ENCODE measurements at places on chromosomes 1 and 21.
A peak's percentile ranks its signal among the peaks of the same experiment; 100 is the strongest.

DNA sequence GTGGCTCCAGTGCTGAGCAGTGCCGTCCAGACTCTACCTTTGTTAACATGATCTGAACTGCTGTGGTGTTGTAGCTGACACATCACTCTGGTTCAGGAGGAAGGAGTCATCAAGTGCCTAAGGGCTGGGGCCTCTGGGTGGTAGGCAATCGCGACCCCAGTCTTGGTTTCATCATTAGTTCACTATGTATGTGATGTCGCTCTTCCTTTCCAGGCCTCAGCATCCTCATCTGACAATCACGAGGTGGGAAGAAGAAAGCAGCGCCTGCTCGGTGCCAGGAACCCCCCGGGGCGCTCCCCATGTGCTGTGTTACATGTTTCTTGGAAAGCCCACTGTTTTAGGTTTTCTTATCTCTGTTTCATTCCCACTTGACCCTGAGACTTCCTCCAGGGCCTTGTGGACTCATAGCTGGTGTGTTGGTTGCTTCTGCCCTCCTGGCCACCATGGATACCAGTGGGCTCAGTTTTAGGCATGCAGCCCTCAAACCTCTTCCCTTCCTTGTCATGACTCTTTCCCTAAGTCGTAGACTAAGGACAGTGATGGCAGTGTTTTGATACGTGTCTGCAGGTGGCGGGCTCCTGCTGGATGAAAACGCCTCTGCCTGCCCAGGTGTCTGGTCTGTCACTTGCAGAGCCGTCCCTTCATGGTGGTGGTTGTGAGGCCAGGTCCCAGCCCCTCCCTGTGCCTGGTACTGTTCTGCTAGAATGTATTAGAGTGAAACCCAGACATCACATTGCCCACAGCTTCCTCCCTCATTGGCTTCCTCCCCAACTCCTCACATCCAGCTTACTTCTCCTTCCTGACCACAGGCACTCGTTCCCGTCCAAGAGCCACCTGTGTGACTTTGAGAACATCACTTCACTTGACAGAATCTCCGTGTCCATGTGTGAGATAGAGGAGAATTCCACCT lies 17.2 kb upstream of the FOXO6 start:
- no peak for DNase-seq

- DNase-seq = no peak
Observed at GRCh38 chr1:28243685-28244311, 7.9 kb downstream of the ATP5IF1 start.

- DNase-seq = no peak
Observed at GRCh38 chr1:82160903-82161302, 360.2 kb downstream of the ADGRL2 start.

GRCh38 chr21:31558189-31558961 lies 101.1 kb upstream of the SOD1 start:
- peak; percentile 72 for DNase-seq

DNA sequence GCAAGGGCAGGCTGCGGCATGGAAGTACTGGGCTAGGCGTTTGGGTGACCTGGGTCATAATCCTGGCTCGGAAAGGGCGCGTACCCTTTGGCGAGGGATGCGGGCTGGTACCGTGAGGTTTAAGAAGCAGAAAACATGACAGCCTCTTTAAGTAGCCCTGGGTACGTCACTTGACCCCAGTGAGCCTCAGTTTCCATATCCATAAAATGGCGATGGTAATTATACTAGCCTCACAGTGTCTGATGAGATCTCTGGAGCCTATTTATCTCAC lies 700 bp downstream of the PIGV start:
- DNase-seq = no peak

DNA sequence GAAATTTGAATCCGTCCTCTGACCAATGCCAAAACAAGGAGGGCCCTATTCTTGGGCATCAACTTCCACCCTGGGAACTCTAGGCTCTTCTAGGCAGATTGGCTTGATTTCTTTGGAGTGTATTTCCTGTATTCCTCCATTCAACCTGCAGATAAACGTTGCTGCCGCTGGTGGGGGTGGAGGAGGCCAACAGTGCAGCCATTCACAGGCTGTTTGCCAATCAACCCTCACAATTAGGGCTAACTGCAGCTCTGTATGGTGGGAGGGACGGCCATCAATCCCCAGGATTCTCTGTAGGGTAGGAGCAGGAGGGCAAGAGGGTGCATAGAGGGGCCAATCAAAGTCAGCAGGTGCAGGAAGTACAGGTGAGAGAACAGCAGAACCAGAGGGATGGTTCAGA lies 273.1 kb upstream of the PROX1 start:
- no peak for DNase-seq

DNA sequence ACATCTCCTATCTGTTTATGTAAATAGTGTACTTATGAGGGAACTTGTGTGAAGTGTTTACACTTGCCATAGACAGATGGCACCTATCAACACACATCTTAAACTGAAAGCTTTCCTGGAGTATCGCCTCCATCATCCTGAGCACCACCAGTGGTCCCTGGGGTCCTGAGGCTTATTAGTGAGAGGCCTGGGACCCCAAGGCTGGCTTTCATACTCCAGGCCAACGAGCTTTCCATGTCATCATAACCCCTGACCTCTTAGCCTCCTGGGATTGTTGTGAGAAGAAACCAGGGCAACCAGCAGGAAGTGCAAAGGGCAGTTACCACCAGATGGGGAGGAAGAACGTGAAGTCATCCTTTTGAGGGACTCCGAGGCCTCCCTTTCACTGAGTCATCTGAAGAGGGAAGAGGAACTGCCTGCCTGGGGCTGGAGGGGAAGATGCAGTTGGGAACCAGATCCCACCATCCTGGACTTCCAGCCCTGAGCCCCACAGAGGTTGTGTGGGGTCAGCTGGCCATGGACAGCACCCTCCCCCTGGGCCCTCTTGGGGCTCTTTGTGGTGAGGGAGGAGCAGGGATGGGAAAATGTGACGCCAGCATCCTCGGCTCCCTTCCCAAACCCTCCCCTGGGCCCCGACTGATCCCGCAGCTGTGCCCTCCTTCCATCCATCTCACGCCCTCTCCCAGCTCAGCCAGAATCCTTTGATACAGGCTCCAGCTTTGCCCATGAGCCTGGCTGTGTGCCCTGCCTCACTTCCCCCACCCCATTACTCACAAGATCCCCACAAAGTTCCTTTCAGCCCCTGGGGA lies 5.8 kb downstream of the INKA2 start:
- peak; percentile 63 for DNase-seq

- no peak for DNase-seq
Observed at GRCh38 chr1:70319750-70320149, 34.8 kb downstream of the ANKRD13C start.

DNA sequence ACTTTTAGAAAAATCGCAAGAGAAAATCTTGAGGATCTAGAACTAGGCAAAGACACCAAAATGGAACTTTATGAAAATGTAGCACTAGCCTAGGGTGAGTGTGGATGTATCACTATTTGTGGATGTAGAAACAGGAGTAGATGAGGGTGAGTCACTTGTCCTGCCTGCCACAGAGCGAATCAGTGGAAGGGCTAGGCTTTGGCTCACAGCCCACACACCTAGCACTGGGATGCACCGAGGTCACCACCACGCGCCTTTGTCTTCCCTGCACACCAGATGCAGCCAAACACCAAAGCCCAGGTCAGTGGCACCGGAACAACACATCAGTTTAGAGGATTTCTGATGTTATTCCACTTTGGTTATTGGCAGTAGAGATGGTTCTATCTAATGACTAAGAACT lies 38.2 kb downstream of the PKNOX1 start:
- DNase-seq = no peak

- DNase-seq = no peak
Observed at GRCh38 chr1:157173900-157174410, 35.8 kb upstream of the ETV3 start.

GRCh38 chr21:35801391-35801790 lies 258.9 kb downstream of the SETD4 start:
- DNase-seq = no peak

- DNase-seq = no peak
Observed at GRCh38 chr1:239893127-239893731, 198.5 kb upstream of the FMN2 start.

DNA sequence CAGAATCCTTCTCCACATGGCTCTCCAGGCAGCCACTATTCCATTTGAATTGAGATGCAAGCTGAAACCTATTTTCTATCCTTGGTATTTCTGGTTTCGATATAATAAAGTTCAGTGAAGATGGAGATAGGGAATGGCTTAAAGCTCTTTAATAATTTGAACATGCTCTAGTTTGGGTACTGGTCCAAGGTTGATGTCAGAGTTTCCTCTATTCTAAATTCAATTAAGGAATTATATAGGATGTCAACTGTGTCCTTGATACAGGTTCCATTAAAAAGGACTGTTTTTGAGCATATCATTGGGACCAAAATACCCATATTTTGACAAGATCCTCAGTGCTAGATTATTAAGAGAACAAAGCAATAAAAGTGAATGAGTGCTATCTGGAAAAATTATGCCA lies 245.3 kb downstream of the SPATA17 start:
- DNase-seq = no peak

- DNase-seq = no peak
Observed at GRCh38 chr1:195939844-195940243, 668.4 kb downstream of the KCNT2 start.

GRCh38 chr1:32811917-32812316 lies 5.2 kb downstream of the YARS1 start:
- DNase-seq = no peak

DNA sequence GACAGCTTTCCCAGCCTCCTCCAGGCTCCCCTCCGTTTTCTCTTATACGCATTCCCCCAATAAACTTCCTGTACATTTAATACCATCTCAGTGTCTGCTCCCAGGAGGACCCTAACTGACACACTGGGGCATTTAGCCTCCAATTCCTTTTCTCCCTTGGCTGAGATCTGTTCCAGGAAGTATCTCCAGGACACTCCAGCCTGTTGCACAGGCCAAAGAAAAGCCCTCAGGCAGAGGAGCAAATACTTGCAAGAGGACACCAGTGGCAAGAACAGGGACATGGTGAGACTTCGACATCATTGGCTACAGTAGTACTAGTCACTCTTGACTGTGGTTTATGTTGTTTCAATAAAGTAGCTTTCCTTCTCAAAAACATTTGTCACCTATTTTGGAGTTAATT lies 4.7 kb upstream of the SYNJ1 start:
- no peak for DNase-seq

DNA sequence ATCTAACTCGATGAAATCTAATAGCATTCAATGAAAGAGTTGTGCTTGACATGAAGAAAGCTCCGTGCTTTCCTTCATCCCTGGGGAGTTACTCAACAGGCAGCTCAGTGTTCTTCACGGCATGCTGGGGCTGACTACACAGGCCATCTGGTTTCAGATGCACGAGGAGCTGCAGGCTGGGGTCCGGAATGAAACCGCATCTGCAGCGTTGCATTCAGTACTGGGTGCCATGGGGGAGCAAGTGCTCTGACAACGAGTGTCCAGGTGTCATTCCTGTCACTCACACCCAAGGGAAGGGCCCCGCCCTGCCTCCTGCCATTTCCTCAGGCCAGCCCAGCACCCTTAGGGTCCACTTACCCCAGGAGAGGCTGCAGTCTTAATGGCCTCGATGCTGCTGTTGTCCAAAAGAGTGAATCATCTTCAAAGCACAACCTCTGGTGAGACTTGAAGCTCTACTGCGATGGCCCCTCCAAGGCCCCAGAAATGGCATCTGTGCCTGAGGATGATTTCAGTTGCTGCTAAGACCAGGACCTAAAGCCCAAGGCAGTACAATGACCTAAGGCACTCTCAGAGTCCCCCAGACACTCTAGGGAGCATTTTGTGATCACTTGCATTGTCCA lies 61.4 kb downstream of the STUM start:
- DNase-seq = no peak

DNA sequence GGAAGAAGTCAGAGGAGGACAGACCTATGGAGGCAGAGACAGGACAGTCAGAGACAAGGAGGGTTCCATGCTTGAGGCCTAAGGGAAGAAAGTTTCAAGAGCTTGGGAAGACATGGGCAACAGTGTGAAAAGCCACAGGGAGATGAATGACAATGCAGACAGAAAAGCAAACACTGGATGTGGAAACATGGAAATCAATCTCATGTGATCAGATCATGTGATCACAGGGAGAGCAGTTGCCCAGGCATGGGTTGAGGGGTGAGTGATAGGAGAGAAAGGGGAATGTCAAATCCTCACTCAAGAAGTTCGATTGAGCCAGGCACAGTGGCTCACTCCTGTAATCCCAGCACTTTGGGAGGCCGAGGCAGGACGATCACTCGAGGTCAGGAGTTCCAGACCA lies 17.2 kb downstream of the PTAFR start:
- DNase-seq = no peak

DNA sequence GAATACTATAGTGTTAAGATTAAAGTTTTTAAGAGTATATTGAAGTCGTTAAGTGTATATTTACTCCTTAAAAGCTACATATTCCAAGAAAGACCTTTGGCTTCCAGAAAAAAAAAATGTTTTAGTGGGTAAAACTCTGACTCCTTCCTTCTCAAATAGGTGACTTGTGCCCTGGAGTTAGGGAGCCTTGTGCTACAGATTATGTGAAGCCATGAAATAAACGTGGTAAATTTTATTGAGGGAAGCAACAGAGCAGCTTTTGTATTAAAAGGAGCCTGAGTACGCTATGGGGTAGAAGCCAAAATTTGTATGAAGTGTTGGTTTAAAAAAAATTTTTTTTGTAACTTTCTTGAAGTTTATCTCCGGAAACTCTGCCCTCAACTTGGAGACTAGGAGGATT lies 994 bp downstream of the RO60 start:
- no peak for DNase-seq

- no peak for DNase-seq
Observed at GRCh38 chr1:245710961-245711903, 556.4 kb downstream of the KIF26B start.
